ENCODE measurements at places on chromosomes 7 and 10.

DNA sequence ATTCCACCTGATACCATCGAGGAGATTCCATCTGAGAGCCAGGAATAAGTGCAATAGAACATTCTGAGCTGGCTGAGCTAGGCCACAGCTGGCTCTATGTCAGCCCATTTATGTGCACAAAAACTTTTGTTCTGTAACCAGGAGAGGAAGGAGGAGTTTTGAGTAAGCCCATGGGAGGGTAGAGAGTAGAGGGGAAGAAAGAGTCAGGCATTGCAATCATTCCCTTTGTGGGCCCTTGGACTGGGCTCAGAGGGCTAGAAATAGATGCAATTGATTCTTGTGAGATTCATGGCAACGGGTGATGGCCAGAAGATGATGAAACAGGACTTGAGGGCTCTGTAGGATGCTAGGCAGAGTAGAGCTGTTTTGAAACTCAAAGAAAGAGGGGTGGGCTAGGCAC is 104.6 kb upstream of the KIF5B start:
- DNase-seq: no peak

DNA sequence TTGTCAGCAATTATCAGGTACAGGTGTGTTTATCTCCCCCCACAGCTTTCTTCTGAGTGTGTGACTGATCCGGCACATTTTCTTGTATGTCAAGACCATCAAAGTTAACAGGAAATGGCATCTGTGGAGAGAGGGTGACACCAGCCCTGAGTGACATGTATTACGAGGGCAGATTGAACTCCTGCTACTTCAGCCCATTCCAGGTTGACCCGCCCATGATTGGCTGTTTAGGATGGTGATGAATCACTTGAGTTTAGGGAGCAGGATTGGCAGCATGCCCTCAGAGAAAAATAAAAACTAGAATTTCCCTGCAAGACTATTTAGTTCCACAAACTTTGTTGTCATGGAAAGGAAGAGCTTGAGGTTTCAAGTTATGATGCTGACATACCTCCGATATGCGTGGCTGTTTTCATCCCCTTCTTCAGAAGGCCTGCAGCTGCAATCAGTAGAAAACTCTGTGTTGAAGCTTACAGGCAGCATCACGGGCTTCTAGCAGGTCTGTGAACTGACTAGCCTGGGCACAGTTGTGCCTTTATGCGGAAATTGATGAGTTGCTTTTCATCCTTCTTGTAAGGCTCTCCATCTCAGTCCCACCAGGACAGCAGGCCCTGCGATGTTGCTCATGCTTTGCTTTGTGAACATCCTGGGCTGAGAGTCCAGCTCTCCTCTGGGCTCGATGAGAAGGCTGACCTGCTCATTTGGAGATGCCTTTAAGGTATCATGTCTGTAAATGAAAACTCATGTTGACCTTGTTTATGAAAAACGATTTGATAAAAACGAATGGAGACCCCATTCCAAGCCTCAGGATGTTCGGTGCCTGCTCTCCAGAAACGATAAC is 8.0 kb upstream of the CELF2 start:
- no peak for DNase-seq

DNA sequence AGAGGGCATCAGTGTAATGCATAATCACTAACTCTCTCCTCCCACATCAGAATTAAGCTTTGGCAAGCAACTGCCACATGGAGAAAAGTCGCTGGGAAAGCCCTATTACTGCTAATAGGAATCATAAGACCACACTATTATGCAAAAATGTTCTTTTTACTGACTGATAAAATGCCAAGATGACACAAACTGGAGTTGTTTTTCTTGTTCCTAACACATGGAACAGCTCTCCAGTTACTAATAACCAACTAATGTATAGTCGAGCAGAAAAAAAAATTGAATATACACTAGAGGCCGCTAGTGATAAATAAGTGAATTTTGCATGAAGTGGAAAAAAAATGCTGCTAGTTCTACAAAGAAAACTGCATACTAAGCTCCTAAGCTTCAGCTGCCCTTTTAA is 165.6 kb downstream of the TPK1 start:
- no peak for DNase-seq

GRCh38 chr7:109844362-109844761 is 1246.6 kb upstream of the LRRN3 start:
- no peak for DNase-seq

DNA sequence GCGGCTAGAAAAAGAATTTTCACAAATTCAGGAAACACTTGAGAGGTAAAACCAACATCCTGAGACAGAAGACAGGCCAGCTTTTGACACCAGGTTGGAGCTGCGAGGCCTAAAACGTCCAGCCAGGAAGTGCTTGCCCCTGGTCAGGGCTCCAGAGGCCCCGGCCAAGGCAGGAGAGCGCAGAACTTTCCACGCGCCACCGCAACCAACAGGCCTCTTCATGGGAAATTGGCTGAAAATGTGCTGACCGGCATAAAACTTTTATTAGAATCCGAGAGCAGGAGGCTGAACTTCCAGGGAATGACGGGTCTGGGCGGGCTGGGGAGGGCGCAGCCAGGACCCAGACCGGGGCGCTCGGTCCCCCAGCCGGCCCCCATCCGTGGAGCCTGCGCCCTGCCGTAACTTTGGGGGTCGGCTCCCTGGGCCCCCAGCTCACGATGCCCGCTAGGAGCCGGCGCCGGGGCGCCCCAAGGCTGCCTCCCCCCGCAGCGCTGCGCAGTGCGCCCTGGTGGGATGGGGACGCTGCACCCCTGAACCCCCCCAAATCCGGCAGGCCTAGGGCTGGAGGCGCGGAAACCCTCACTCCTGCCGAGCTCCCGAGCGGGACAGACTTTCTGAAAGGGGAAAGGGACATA is 414.0 kb upstream of the MKI67 start:
- DNase-seq: no peak

DNA sequence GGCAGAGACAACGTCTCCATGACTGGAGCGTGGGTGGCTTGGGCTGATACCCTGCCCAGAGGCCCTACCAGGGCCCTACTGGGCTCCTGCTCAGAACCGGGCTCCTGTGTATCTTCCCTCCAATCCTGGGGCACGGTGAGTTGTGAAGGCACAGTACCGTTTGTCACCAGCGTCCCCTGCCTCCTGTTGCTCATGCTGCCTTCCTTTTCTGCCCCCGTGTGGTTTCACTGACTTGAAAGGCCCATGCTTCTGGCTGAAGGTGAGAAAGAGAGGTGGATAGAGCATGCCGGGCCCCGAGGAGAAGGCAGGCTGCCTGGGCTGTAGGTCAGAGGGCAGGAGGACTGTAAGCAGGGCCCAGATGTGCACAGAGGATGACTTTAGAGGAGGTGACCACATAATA is 9.1 kb upstream of the DMBT1 start:
- no peak for DNase-seq

DNA sequence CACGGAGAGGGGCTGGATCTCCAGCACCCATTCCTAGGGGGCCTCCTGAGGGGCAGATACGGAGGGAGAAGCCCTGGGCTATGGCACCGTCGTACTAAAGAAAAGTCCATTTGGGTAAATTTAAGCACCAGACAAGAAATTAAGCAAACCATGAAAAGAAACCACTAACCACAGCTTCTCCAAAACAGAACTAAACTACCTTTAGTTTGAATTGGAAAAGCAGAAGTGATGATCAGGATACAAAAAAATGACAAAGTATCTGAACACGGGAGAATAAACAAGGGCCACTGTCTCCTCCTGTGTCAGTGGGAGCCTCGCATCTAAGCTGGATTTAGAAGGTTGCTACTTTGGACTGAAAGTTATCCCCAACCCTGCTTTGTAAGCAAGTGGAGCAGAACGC is 69.1 kb downstream of the DIP2C start:
- DNase-seq: no peak

- no peak for DNase-seq
These were observed 2.1 kb downstream of the ENTPD7 start for GRCh38 chr10:99661377-99661763.

DNA sequence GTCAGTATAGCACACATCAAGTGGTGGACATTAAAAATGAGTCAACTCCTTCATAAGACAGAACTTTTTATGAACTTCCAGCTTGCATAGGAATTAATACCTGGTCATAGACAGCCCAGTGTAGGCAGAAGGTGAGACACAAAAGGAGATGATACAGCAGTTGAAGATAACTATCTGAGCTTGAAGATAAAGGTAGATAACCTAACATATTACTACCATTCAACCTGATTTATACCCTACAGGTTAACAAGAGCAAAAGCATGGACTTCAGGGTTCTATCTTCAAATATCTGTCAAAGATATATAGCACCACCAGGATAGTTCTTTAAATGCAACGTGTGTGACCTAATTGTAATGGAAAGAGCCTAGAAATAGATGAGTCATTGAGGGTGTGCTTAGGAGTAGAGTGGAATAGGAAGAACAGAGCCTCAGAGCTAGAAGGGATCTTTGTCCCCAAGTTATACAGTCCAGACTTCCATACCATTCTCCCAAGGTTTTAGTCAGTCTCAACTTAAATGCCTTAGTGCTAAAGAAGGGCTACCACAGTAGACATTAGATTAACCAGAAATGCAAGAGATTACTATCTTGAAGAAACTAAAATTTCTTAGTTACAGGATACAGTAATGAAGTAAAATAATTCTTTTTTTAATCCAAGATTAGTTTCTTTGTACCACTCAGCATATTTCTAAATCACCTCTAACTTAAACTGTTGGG is 9.2 kb downstream of the ZNF800 start:
- no peak for DNase-seq

- DNase-seq: no peak
These were observed 23.6 kb upstream of the WAC start for GRCh38 chr10:28509286-28509685.

- no peak for DNase-seq
These were observed 20.6 kb upstream of the CHCHD3 start for GRCh38 chr7:133102276-133103060.

- DNase-seq: no peak
These were observed 8.4 kb upstream of the PTN start for GRCh38 chr7:137351941-137352340.

DNA sequence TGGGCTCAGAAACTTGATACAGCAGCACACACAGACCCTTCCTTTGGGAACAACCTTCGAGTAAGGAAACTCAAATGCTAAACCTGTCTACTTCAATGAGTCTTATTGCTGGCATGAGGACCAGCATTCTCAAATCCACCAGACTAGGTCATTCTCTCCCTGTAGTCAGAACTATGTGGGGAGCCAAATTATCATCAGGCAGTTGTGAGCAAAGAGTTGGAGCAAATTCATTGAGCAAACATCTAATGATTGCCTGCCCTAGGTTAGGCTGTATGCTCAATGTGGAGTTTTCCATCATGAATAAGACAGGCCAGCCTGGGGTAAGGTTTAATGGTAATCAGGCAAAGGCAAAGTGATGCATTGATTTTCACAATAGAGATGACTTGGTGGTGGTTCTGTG is 3.6 kb downstream of the EPDR1 start:
- DNase-seq: no peak

- DNase-seq: no peak
These were observed 881 bp upstream of the SSBP1 start for GRCh38 chr7:141737118-141737835.

DNA sequence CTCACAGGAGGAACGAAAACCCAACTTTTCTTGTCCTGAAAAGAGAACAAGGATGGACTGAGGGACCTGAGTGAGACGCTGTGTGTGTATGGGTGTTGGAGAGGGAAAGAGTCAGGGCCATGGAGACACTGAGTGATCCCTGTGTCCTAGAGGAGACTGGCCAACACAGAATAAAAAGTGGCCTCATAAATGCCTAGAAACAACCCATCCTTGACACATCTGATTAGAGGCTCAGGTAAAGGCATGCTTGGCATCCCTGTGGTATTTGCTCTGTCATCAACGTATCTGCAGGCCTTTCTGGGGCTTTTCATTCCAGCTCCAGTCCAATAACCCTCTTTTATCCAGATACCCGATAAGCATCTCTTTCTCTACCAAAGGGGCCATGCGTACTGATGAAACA is 86.3 kb downstream of the FGFR2 start:
- no peak for DNase-seq

DNA sequence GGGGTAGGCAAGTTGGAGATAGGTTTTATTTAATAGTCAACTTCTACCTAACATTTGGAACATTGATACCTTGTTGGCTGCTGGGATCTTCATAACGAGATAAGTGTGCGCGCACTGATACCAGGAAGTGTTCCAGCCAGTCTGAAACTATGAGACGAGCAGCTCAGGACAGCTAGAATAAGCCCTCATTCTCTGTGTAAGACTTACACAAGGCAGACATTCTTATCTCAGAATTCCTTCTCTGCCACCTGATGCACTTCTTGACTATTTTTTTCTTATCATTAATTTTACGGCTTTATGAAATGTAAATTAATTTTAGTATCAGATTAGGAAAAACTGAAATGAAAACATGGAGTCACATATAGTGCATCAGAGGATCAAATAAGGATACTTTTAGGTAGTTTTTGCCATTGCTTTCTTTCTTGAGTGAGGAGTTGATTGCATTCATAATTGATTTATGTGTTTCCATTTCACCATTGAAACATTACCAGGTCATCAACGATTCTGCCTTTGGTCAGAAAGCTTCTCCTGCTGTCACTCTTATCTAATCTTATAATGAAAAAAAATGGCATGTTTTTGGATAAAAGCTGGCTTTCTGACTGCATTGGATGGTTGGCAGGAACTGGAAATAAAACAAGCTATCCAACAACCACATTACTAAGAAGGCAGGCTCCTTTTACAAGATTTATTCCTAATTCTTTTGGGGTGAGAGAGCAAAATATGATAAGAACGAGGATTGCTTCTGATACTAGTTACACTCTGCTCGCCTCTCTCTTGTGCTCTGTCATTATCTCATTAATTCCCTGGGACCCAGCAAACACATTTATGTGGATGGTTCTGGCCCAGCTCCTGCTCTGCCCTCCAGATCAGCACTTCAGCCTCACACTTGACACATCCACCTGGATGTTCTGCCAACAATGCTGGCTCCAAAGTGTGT is 40.4 kb upstream of the ABCB5 start:
- no peak for DNase-seq

DNA sequence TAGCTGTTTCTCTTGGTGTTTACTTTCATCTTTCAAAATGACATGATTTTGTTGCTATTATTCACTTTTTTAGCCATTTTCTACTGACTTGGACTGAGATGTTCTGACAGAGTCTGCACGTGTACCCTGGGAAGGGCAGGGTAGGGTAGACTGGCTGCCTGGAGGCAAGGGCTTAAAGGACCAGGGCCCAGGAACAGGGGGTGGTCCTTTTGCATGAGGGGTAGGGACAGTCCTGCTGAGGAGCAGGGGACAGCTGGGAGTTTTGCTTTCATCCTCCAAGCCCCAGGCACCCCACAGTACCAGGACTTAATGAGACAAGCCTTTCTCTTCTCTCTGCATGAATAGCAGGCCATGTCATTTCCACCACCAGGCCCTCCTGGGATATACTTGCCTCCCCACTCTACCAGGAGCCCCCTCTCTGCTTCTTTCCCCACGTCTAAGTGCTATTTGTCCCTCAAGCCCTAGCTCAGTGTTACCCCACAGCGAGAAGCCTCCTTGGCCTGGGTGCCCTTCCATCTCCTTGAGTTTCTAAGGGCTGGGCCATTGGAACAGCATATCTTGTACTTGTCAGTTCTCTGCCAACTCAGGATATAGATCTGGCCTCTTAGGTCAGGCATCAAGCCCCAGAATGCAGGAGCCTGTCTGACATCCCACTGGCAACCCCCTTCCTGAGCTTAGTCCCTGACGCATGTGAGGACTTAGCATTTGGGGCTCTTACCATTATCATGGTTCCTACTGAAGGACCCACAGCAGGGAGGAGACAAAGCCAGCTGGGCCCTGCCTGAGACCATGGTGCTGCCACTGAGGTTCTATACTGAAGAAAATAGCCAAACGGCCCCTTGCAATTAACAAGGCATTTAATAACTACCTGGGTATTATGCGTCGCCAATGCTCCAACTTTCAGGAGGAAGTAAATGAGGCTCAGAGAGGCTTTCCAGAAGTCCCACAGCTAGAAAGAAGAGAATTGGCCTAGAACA is 78.4 kb upstream of the UNC5B start:
- DNase-seq: no peak

GRCh38 chr10:35462491-35462934 is 126.2 kb downstream of the CCNY start:
- no peak for DNase-seq
